ENCODE measurements at places on chromosomes 4 and X.

GRCh38 chr4:94766856-94767255 lies 9.1 kb downstream of the BMPR1B start:
- no peak for DNase-seq

DNA sequence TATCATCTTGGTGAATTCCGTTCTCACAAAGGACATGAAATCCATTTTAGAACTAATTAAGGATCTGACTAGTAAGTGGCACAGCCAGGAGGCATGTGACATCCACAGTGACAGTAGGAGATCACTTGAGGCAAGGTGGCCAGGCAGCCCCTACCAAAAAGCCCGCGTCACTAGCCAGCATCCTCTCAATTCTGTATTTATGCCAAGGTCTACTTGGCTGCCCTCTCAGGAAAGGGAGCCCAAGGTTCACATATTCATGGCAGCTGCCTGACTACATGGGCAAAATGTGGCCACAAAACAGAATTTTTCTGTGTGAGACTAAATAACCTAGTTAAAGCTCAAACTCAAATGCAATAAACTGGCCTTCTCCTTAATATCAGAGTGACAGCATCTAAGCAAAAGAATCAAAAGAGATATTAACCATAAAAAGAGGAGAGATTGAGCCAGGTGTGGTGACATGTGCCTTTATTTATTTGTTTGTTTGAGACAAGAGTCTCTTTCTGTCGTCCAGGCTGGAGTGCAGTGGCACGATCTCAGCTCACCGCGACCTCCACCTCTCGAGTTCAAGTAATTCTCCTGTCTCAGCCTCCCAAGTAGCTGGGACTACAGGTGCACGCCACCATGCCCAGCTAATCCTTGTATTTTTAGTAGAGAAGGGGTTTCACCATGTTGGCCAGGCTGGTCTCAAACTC lies 51.5 kb downstream of the SLC9A7 start:
- DNase-seq, result no peak

DNA sequence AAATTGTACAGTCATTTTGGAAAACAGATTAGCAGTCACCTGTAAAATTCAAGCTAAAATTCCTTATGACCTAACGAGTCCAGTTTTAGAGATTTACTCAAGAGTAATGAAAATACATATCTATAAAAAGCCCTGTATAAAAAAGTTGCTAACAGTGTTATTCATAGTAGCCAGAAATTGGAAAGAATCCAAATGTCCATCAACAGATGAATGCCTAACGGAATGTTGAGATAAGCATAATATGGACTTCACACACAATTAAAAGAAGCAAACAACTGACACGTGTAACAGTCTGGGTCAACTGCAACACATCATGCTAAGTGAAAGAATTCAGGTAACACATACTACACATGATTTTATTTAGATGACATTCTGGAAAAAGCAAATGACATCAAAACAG lies 584.8 kb upstream of the AGA start:
- DNase-seq, result no peak

DNA sequence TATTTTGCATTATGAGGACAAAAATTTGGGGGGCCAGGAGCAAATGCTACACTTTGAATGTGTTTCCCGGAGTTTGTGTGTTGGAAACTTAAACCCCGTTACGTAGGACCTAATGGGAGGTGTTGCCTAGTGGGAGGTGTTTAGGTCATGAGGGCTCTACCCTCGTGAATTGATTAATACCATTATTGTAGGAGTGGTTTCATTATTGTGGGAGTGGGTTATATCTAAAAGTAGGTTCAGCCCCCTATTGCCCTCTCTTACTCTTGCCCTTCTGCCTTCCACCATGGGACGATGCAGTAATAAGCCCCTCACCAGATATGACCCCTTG lies 15.5 kb downstream of the UBA6 start:
- no peak for DNase-seq

GRCh38 chr4:184114431-184114830 lies 103.2 kb downstream of the ENPP6 start:
- no peak for DNase-seq

GRCh38 chr4:17898553-17899055 lies 87.8 kb downstream of the NCAPG start:
- DNase-seq, result no peak

DNA sequence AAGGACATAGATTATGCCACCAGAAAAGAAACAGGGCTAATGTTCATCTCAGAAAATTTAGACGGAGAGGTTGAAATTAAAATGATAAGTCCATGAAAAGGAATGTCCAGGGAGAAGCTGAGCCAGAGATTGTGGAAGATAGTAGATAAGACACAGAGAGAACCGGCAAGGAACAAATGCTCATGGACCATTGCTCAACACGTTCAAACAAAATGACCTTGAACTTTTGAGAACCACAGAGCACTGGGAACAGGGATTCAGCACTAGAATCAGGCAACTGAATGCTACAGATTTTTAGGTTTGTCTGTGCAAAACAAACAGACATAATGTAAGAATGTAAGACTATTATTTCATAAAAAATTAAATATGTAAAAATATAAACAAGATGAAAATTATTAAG lies 206.3 kb downstream of the PDGFC start:
- no peak for DNase-seq

Measured in hypothalamus (tissue), 51 donors.